ENCODE measurements at places on chromosomes 1 and 21.
A peak's percentile ranks its signal among the peaks of the same experiment; 100 is the strongest.

DNA sequence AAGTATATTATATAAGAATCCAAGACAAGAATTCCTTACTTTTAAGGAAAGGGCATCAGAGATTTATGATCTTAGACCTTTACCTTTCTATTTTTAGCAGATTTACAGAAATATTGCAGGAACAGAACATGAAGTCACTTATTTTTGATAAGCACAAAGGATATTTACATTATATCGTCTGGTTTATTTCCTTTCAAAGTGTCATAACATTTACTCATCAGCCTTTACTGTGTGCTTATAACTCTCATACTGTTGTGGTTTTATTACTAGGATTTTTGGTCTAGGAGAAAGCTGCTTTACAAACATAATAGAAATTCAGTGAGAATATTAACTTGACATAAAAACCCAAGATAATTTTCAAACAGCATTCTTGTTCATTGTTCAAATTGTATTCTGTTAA lies 47.6 kb downstream of the APP start:
- DNase-seq, result no peak

DNA sequence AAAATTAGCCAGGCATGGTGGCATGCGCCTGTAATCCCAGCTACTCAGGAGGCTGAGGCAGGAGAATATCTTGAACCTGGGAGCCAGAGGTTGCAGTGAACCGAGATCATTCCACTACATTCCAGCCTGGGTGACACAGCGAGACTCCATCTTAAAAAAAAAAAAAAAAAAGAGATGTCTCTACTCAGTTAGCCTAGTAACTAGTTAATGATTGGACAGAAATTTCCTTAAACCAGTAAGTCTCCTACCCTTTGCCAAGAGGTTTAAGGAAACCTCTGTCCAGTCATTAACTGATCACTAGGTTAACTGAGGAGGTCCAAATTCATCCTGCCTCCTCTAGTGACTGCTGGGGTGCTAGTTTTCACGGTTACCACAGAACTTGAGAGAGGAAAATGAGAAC lies 143.9 kb upstream of the UBE2U start:
- DNase-seq, result no peak

DNA sequence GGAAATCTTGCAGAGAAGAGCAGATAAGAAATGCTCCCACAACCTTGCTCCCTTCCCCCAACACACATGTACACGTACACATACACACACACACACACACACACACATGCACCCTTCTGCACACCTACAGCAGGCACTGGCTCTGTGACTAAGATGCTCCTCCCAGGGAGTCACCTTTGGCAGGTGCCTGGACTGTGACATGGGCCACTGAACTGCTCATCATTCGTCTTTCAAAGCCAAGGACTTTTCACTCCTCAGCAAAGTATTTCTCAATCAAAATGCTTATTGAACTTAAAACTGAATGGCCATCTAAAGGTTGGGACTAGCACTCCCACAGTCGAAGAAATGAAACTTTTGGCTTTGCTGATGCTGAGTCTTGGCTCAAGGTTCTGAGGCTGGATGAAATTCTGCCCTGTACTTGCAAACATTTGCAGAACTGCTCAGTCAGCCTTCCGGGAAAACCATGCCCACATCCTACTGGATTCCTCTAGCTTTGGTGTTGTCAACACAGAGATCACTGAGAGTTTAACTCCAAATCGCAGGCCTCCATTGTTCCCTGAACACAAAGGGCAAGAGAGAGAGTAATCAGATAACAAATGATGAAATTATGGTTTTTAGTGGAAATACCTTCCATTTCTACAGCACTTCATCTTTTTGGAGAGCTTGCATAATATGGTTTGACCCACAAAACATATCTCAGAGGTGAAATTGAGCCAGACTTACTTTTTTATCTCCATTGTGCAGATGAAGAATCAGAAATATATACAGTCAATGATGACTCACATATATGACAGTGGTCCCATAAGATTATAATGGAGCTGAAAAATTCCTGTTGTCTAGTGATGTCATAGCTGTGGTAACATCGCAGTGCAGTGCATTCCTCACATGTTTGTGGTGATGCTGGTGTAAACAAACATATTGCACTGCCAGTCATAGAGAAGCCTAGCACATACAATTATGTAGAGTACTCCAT lies 72.4 kb upstream of the BCAR3 start:
- no peak for DNase-seq

DNA sequence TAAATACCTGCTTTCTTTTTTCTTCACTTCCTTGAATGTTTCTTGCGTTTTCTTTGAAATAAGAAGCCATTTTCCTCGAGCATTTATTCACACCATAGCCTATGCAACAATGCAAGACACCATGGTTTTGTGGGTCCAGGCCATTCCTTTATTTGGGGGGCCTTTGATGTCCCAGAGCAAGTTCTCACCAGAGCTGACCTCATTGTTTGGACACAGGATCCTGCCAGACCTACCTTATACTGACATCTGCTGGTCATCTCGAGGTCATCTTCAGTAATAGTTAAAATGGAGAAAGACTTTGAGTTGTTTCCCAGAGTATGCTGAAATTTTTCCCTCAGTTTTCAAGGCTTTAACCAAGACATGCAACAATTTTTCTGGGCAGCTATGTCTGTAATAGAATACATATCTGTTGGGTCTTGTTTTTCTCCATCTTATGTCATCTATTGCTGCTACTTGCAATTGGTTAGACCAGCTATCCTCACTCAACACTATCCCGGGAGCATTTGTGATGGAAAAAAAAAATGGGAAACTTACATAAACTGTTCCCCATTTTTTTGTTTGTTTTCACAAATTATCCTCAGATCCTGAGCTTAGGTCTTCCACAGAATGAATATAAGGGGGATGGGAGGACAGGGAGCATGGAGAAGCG lies 34.0 kb upstream of the BACE2 start:
- no peak for DNase-seq

GRCh38 chr1:160578525-160579191 lies 638 bp downstream of the CD84 start:
- no peak for DNase-seq

- DNase-seq, result no peak
Observed at GRCh38 chr1:220219865-220220698, 52.2 kb downstream of the RAB3GAP2 start.

DNA sequence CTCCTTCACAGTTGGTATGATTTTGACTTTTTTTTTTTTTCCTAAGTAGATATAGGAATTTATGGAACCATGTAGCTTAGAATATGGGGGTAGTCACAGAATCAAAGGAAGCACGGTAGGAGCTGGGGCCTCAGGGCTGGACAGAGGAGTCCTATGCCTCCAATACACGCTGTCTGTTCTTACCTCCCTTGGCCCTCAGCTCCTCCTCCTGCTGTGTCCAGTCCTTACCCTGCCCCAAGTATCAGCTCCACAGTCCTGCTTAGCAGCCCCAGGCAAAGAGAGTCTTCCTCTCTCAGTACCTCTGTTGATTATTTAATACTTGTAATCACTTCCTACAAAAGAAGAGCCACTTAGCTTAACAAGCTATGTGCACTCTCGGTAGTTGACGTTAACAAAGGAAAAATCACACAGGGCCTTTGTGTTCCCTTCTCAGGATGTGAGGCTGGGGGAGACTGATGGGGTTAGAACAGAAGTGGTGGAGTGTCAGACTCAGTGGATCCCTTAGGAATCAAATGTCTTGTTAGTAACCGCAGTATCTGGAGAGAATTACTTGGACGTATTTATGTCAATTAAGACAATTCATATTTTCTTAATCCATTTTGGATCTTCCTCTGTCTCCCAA lies 292.3 kb downstream of the HHAT start:
- DNase-seq, result no peak

- DNase-seq, result no peak
Observed at GRCh38 chr1:40248412-40248811, 675 bp downstream of the TMCO2 start.

- DNase-seq, result no peak
Observed at GRCh38 chr1:231046730-231047395, 6.8 kb upstream of the FAM89A start.

GRCh38 chr1:81582467-81582986 lies 218.2 kb upstream of the ADGRL2 start:
- no peak for DNase-seq

- peak; percentile 64 for DNase-seq
Observed at GRCh38 chr1:47755101-47755990, 241.8 kb downstream of the TRABD2B start.

- no peak for DNase-seq
Observed at GRCh38 chr1:153612755-153613331, at the start of gene S100A16. S100A16 (minus strand) TSS chr1:153613137; CDS start chr1:153608151, 4,986 bp downstream.

- DNase-seq, result no peak
Observed at GRCh38 chr1:39829791-39830533, 41.3 kb upstream of the BMP8B start.

- DNase-seq, result no peak
Observed at GRCh38 chr21:33619726-33620125, 21.8 kb downstream of the CRYZL1 start.

- DNase-seq, result no peak
Observed at GRCh38 chr1:58030456-58030855, 516.1 kb downstream of the OMA1 start.

GRCh38 chr1:226663327-226663704 lies 75.8 kb downstream of the ITPKB start:
- DNase-seq, result no peak

DNA sequence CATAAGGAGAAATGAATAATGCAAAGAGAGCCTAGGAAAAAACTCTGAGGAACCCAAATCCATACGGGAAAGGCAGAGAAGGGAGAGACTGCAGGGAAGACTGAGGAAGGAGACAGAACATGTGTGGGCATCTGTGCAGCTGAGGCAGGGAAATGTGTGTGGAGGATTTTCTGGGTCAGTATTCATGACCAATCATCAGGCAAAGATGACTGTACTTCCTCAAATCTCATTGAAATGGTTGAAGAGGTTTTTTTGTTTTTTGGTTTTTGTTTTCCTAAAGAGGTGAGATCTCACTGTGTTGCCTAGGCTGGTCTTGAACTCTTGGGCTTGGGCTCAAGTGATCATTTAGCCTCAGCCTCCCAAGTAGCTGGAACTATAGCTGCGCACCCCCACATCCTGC lies 15.7 kb downstream of the DIP2A start:
- no peak for DNase-seq

GRCh38 chr1:204624631-204625216 lies 60.8 kb downstream of the LRRN2 start:
- DNase-seq, result no peak

DNA sequence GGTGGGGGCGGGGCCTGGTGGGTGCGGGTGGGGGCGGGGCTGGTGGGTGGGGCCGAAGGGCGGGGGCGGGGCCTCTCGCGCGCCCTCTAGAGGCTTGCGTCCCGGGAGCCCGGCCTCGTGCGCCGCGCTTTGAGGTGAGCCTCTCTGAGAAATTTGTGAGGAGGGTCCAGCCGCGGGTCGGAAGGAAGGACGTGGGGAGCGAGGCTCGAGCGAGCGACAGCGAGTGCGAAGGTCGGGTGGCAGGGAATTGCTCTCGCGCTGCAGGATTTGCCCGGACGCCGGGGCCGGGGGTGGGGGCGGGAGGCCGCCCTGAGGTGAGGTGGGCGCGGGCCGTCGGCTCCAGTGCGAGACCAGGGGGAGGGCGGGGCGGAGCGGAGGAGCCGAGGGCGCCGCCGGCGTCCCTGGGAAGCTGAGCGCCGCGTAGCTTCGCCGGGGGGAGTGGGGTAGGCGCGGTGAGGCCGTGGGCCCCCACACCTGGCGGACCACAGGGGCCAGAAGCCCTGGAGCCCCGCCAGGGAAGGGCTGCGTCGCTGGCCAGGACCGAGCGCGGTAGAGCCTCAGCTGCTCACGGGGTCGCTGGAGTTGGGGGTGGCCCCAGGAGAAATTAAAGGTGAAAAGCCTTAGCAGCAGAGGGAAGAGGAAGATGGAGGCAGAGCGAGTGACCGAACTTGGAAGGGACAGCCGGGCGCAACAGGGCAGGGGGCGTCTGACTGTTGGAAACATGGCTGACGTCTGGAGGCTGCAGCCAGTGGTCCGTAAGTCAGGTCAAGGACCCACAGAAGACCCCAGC lies 754 bp upstream of the LSS start:
- no peak for DNase-seq

DNA sequence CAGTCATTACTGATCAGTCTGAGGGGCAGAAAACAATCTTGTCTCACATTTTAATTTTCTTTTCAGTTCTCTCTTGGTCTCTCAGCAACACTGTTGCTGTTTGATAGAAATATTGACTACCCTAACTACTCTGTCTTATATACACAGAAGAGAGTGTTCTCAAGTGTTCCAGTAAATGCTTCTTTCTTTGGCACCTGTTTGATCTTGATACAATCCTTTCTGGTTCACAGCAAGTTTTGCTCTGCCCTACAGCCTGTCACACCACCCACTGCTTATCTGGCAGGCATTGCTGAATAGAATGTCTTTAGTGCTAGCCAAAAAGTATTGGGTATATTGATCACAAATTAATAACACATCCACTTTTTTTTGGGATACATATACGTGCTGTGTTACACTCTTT lies 75.7 kb upstream of the WLS start:
- no peak for DNase-seq

- no peak for DNase-seq
Observed at GRCh38 chr1:112849425-112850033, 106.5 kb downstream of the SLC16A1 start.

- DNase-seq, result no peak
Observed at GRCh38 chr21:35316933-35317332, 267.8 kb upstream of the RUNX1 start.

DNA sequence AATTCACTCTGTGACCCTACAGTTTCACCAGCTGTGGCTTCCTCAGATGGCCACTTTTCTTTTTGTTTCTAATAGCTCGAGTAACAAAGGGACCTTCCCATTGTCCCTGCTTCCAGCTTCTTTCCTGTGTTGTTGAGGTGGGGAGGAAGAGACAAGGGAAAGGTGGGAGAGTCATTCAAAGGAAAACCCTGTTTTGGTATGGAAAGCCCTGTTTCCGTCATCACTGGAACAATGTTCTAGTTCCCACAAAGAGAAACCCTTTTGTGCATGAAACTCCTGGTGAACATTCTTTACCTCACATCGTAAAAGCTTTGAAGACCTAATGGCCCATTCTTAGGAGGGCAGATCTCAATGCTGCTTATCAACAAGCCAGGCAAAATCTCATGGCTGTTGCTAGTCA lies 62.2 kb downstream of the ABCA4 start:
- no peak for DNase-seq

GRCh38 chr1:92459871-92460320 lies 26.8 kb downstream of the GFI1 start:
- DNase-seq, result no peak

DNA sequence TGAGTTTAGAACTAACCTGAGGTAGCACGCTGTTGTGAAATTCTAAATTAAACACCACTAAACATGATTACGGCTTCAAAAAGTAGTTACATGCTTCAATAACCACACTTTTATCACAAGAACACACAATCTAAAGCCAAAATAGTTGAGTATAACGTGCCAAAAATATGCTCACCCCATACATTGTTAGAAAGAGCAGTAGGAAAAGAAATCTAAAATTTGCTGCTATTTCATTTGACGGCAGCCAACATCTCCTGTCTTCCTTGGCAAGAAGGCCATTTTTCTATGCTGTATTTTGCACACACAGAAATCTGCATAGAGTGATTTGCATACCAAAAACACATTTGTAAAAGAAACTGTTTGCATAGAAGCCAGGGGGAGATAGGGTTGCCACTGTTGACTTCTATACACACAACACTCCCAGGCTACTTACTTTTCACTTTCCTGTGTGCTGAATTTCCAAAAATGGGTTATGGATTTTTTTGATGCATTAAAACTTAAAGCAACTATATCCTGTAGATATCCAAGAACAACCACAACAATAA lies 42.9 kb upstream of the DMRTB1 start:
- no peak for DNase-seq

- no peak for DNase-seq
Observed at GRCh38 chr1:174022976-174023277, 770 bp upstream of the RC3H1 start.

- DNase-seq, result no peak
Observed at GRCh38 chr1:218254296-218254946, 30.7 kb upstream of the RRP15 start.

GRCh38 chr1:115765091-115765490 lies 3.4 kb downstream of the CASQ2 start:
- no peak for DNase-seq
